Right ventricle myocardium superior (tissue), 1 donor: ENCODE measurements at places on chromosomes 2 and 18. TPM values are rescaled to one million over a fixed set of nuclear protein-coding genes. Genes with fewer than 3 reads are reported as not detected.

GRCh38 chr2:227829337-227829736 is 15.7 kb downstream of the CCL20 start:
- DNase-seq: no peak

- peak; percentile 22 for DNase-seq
These were observed 48.7 kb upstream of the FAHD2A start for GRCh38 chr2:95353613-95354468.

LRRC30 gene
- not detected for total RNA-seq

- DNase-seq: no peak
These were observed 32.5 kb upstream of the CD28 start for GRCh38 chr2:203673933-203674332.

UCN gene
- total RNA-seq: 0.59 TPM

ALK gene
- total RNA-seq: 0.16 TPM
